Transverse colon (tissue), 4 donors: ENCODE measurements at places on chromosomes 2 and 18. TPM values are rescaled to one million over a fixed set of nuclear protein-coding genes. Genes with fewer than 3 reads are reported as not detected.

GRCh38 chr18:55983433-55983832 is 395.4 kb upstream of the TCF4 start:
- no peaks in the 10 kb centered on the region for H3K4me1 ChIP-seq
- H3K4me3 ChIP-seq: no peak overlapping the region
- H3K27ac ChIP-seq: no peak overlapping the region
- no peaks in the 10 kb centered on the region for H3K36me3 ChIP-seq

DNA sequence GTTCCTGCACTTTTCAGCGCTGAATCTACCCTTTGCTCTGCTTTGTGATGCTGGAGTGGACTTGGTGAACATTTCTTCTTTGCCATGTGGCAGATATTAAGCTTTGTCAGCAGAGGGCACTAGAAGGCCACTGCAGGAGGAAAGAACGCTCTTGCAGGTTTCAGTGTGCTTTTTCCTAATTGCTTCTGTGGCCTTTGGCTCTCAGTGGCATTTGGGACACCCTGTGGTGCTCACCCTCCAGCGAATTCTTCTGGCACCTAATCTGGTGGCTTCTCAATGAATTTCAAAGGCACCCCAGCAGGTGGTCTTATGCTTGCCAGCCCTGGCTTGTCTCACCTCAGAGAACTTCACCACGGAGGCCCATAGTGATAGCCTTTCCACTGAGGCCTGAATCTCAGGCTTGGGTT is 146.7 kb downstream of the MYO3B start:
- H3K4me3 ChIP-seq: no peak overlapping the region
- H3K4me1 ChIP-seq: no peaks in the 10 kb centered on the region
- peak; percentile 12 for DNase-seq

DNA sequence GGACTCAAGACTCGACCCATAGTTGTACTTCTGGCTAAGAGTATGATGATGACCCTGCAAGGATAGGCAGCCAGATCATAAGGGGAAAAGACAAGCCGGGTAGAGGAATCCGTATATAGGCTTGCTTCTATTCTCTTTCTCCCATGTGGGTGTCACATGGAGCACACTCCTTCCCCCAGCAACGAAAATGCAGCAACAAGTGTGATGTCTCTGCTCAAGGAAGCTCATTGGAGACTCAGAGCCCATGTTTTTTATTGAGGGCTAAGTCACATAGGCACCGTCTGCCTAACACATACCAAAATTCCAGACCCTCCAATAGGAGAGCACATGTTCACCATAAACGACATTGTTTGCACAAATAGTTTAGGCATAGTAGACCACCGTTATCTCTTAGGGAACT is 6.3 kb downstream of the ZNF2 start:
- H3K27ac ChIP-seq: no peak overlapping the region
- H3K36me3 ChIP-seq: no peaks in the 10 kb centered on the region
- DNase-seq: no peak
- H3K4me3 ChIP-seq: no peak overlapping the region

- no peaks in the 10 kb centered on the region for H3K27me3 ChIP-seq
- no peak for DNase-seq
- H3K4me3 ChIP-seq: no peak overlapping the region
- H3K4me1 ChIP-seq: peaks cover 13% of the 10 kb centered on the region
These were observed 3.8 kb upstream of the IMP4 start for GRCh38 chr2:130338793-130339345.

DNA sequence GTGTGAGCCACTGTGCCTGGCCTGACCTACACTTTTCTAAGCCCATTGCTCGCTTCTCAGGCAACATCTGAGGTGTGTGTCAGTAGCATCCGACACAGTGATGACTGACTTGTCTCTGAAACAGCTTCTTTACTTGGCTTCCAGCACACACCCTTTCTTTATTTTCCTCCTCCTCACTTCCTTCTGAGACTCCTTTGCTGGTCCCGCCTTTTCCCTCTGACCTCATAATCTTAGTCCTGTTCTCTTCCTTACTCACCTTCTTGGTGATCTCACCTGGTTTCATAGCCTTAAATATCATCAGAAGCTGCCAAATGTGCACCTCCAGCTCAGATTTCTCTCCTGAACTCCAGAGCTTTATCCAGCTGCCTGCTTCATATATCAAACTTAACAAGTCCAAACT is 66.6 kb upstream of the PELI1 start:
- H3K36me3 ChIP-seq: no peaks in the 10 kb centered on the region
- no peaks in the 10 kb centered on the region for H3K27me3 ChIP-seq
- H3K4me3 ChIP-seq: no peak overlapping the region
- peaks cover 16% of the 10 kb centered on the region for H3K4me1 ChIP-seq
- peak overlapping the region; percentile 86 for H3K27ac ChIP-seq
- DNase-seq: peak; percentile 44

- peak overlapping the region; percentile 32 for H3K27ac ChIP-seq
- peak overlapping the region; percentile 33 for H3K4me3 ChIP-seq
- H3K4me1 ChIP-seq: peaks cover 12% of the 10 kb centered on the region
- DNase-seq: peak; percentile 70
These were observed 5.5 kb downstream of the DCTN1 start for GRCh38 chr2:74374509-74375205.

DNA sequence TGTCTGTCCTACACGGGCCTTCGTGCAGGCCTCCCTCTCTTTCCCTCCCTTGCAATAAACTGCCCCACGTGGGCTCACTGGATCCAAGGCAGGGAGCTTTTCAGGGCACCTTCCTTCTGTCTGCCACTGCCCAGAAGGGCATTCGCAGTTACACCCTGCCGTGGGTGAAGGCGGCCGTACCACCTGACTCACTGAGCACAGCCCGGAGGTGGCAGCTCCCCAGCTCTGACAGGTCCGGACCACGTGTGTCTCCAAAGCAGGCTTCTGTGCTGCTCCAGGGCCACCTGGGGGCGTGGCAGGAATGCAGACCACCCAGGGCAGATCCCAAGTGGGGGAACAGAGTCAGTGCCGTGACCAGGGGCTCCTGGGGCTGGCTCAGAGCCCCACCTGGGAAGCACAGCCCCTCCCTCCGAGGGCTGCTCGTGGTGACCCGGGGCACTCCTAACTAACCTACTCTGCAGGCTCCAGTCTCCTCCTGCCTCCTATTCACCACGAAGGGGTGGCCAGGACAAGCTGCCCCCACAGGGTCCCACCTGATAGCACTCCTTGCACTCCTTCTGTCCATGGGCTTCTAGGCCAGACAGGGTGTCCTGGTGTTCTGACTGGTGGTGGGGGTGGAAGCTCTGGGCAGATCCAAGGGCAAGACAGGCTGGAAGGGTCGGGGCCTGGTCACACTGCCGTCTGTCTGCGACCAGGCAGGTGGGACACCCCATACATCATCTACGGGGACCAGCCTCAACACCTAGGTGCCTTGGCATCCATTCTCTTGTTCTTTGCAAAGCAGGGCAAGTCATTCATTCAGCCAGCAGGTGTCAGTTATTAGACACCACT is 9.7 kb downstream of the SNED1 start:
- no peaks in the 10 kb centered on the region for H3K27me3 ChIP-seq
- H3K4me3 ChIP-seq: no peak overlapping the region
- no peak for DNase-seq
- H3K27ac ChIP-seq: no peak overlapping the region

DNA sequence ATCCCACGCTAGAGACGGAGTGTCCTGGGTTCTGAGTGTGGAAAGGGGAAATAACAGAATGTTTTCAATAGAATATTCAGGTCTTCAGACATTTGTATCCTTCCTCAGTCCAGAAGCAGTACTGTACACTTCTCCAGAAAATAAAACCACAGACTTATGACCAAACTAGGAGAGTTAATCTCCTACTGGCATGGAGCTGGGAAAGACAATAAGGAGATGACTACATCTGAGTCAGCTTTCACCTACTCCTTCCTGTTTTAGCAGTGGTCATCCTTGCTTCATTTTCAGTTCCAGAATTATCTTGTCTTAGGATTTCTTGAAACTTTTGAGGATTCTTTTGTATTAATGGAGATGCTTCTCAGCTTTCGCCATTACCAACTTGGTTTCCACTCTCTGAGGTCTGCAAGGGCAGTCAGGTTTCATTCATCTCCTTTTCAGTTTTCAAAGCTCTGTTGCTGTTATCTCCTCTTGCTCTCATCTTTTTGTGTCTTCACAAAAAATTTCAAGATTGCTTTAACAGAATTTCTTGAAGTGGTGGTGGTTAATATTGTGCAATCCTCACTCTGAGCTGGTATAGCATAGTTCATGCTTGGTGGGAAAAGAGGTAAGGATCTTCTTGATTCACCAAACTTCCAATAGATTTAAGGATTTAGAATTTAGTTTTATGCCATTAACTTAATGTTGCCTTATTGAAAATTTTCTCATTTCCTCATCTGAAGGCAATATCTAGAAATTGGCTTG is 23.7 kb upstream of the NR4A2 start:
- H3K36me3 ChIP-seq: no peaks in the 10 kb centered on the region
- no peak overlapping the region for H3K27ac ChIP-seq
- H3K4me3 ChIP-seq: no peak overlapping the region
- no peaks in the 10 kb centered on the region for H3K4me1 ChIP-seq

- H3K4me3 ChIP-seq: no peak overlapping the region
- H3K27ac ChIP-seq: no peak overlapping the region
- H3K36me3 ChIP-seq: peaks cover 13% of the 10 kb centered on the region
- no peak for DNase-seq
- no peaks in the 10 kb centered on the region for H3K27me3 ChIP-seq
- H3K4me1 ChIP-seq: no peaks in the 10 kb centered on the region
These were observed 23.9 kb downstream of the CCDC93 start for GRCh38 chr2:117989854-117990438.

DNA sequence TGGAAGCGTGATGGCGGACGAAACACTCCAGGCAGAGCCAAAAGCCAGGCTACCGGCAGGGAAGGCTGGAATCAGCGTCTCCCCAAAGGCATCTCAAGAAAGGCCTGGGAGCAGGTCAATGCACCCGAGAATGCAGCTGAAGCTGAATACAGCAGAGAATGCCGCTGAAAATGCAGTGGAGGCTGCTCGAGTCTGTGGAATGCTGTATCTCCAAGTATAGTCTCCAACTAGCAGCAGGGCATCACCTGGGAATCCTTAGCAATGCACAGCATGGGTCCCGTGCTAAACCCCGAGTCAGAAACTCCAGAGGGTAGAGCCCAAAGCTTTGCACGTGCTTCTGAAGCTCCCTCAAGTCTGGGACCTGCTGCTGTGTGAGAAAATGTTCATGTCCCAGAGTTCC is 191.1 kb upstream of the ALKAL2 start:
- H3K4me1 ChIP-seq: no peaks in the 10 kb centered on the region
- H3K36me3 ChIP-seq: no peaks in the 10 kb centered on the region
- no peak overlapping the region for H3K4me3 ChIP-seq
- H3K27ac ChIP-seq: no peak overlapping the region
- H3K27me3 ChIP-seq: peaks cover 5% of the 10 kb centered on the region
- DNase-seq: no peak

DNA sequence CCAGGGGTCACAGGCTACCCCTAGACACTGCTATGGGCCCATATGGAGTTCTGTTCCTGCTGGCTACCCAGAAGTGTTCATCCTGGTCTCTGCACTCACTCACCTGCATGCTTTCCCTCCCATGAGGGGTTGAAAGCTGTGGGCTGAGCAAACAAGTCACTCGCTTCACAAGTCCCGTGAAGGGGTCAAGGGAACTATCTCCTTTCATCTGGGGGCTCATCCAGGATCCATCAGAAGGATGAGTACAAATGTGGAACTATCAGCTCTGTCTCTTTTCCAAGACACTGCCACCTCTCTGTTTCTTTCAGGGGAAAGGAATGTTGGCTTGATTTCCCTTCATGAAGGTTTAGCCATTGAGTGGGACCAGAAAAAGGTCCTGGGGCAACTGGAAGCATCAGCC is 21.7 kb downstream of the SULT1C4 start:
- no peaks in the 10 kb centered on the region for H3K36me3 ChIP-seq
- no peak overlapping the region for H3K4me3 ChIP-seq
- H3K4me1 ChIP-seq: no peaks in the 10 kb centered on the region
- H3K27ac ChIP-seq: no peak overlapping the region
- no peak for DNase-seq
- H3K27me3 ChIP-seq: no peaks in the 10 kb centered on the region

GRCh38 chr2:29110916-29111535 is 4.2 kb upstream of the CLIP4 start:
- no peaks in the 10 kb centered on the region for H3K36me3 ChIP-seq
- H3K4me1 ChIP-seq: no peaks in the 10 kb centered on the region
- no peak overlapping the region for H3K27ac ChIP-seq

DNA sequence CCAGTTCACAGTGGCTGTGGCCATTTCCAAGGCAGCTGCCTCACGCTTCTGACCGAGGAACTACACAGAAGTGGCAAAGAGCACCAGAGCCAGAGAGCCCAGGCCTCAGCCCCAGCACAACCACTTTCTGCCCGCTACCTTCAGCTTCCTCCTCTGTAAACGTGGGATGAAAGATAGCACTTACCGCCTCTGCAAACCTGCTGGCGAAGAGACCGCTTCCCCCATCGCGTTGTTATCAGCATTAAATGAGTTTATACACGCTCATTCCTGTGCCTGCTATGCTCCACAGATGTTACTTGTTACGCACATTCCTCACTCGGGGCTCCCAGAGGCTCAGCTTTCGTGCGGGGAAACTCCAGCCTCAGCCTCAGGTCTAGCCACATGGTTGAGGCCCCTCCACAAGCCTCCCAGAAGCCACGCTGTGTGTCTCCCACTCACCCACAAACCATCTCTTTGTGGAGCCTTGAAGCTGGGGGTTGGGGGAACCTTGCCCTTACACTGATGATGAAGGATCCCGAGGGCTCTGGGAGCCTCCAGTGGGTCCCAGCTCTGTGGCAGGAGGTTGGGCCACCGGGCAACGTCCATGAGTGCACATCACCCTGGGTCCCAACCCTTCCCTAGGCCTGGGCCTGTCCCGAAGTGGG is 63.3 kb upstream of the SMAD7 start:
- no peak overlapping the region for H3K4me3 ChIP-seq
- no peak overlapping the region for H3K27ac ChIP-seq
- peak; percentile 6 for DNase-seq
- no peaks in the 10 kb centered on the region for H3K36me3 ChIP-seq
- no peaks in the 10 kb centered on the region for H3K27me3 ChIP-seq

GRCh38 chr18:77234504-77235365 is 14.9 kb upstream of the GALR1 start:
- peaks cover 9% of the 10 kb centered on the region for H3K27me3 ChIP-seq
- no peaks in the 10 kb centered on the region for H3K36me3 ChIP-seq
- no peak overlapping the region for H3K4me3 ChIP-seq
- no peaks in the 10 kb centered on the region for H3K4me1 ChIP-seq
- no peak for DNase-seq

KCNS3 gene
- total RNA-seq: 13.7 TPM

TWIST2 gene
- total RNA-seq: 15.5 TPM

KLF7 gene
- total RNA-seq: 6.6 TPM

CENPA gene
- 1.1 TPM for total RNA-seq

CD302 gene
- total RNA-seq: 19.1 TPM

CFAP65 gene
- total RNA-seq: 0.64 TPM

COL4A4 gene
- total RNA-seq: 1.5 TPM

C1GALT1C1L gene
- total RNA-seq: not detected

GPR155 gene
- total RNA-seq: 4.4 TPM
